ENCODE measurements at places on chromosomes 13 and 19.
A peak's percentile ranks its signal among the peaks of the same experiment; 100 is the strongest.

DNA sequence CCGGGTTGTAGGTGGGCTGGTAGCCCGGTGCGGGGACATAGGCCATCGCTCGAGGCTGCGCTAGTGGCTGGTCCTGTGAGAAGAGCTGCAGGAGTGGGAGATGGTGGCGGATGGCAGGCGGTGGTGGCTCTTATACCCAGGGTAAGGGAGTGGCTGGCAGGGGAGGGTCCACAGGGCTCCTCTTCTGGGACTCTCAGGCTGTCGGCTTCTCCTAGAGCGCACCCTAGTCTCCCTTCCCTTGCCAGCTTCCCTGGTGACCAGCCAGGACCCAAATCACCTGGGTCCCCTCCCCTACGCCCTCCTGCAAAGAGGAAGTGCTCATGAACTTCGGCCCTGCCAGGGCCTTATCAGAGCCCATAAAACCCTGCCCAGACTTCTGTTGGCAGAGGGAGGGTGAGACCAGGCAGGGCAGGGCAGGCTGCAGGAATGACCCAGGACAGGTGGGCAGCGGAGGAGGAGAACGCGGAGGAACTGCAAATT, at the start of gene LGALS4:
Gene LGALS4, minus strand, starts transcription at position 105 of the 480 bp plus-strand sequence. Its CDS starts 59 bp downstream, at position 46.
- no peak for DNase-seq

DNA sequence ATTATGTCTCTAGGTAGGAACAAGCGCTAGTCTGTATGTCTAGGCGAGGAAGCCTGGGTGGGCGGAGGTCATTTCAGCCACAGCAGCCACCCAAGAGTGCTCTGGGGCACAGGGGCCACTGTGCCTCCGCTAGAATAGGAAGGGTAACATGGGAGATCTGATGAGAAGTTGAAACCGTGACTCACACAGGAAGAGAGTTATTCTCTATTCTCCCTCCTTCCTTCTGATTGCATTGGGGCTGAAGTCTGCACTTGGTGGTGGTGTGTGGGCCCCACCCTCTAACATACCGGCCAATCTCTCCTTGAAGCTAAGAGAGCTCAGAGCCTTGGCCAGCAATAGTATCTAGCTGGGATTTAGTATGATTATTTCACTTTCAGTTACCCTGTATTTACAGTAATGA, 20.3 kb upstream of the GGACT start:
- peak; percentile 60 for DNase-seq

DNA sequence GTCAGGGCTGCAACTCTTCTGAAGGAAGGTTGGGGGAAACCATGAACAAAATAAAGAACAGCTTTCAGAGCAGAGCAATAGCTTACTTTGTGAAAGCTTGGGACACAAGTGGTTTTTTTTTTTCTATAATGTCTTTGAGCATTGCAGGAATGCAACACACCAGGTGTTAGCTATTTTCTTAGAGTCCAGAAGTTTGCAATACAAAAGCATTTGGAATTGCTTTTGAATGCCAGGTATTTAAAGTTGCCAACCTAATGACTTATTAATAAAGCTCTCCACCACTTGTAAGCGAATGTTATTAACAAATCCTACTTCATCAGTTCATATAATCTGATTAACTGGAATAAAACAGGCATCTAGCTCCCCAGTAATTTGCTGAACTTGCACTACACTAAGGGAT, 172.6 kb downstream of the NUFIP1 start:
- DNase-seq = no peak

GRCh38 chr13:24184265-24184841, 23.8 kb downstream of the SPATA13 start:
- DNase-seq = no peak

GRCh38 chr13:33251131-33251661, 34.4 kb downstream of the STARD13 start:
- DNase-seq = no peak

DNA sequence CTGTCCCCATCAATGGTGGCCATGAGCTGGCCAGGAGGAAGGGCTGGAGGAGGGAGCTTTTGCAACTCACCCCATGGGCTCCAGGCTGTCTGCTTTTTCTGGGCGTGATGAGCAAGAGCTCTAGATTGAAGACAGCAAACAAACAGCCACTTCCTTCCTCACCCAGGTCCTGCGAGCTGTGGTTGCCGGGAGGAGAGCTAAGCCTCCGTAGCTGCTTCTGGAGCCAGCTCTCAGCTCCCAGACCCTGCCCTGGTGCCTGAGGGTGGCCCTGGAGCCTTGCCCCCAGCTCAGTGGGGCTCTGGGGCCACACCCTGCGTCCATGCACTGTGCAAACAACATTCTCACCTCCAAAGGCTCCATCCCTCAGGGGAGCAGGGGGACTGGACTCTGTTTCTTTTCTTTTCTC, 6.2 kb downstream of the MYO1F start:
- no peak for DNase-seq

DNA sequence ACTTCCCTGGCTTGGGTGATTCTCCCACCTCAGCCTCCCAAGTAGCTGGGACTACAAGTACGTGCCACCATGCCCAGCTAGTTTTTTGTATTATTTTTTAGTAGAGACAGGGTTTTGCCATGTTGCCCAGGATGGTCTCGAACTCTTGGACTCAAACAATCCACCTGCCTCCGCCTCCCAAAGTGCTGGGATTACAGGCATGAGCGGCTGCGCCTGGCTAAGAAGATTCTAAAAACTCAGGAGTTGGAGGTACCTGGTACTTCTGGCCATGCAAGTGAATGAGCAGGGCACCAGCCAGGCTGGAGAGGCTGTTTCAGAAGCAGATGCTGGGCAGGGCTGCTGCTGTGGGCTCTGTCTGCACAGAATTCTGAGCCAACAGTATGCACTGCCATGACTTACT, 6.1 kb downstream of the MZF1 start:
- DNase-seq = no peak

- DNase-seq = no peak
These were observed 76.6 kb downstream of the SLC15A1 start for GRCh38 chr13:98675837-98676236.

- DNase-seq = no peak
These were observed 458.7 kb downstream of the ZNF536 start for GRCh38 chr19:30830875-30831274.

GRCh38 chr19:53960886-53961285, 1.9 kb upstream of the CACNG8 start:
- no peak for DNase-seq

DNA sequence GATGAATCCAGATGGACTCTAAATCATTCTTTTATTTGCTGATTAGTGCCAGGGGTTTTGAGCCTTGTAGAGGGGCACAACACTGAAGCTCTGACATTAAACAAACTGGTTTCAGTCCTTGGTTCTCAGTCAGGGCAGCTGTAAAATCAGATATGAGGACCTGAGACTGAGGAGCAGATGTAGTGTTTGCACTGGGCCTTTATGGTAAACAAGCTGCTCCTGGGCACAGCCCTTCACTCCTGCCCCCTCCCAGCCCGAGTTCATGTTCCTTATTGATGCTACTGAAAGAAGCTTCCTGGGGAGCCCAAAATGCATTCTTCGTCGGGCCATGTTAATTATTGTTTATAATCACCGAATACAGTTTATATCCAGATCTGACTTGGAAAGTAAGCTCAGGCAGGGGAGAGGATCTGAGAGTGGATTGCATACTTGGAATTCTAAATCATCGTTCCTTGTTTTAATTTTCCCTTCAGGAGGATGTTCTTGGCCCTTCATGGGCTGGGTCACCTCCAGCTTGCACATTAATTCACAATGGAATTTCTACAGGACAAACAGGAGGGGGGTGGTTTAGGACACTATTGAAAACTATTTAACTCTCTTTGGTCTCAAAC, 213.5 kb downstream of the FGF9 start:
- no peak for DNase-seq

GRCh38 chr19:46603195-46603637, 2.1 kb downstream of the CALM3 start:
- DNase-seq = no peak

DNA sequence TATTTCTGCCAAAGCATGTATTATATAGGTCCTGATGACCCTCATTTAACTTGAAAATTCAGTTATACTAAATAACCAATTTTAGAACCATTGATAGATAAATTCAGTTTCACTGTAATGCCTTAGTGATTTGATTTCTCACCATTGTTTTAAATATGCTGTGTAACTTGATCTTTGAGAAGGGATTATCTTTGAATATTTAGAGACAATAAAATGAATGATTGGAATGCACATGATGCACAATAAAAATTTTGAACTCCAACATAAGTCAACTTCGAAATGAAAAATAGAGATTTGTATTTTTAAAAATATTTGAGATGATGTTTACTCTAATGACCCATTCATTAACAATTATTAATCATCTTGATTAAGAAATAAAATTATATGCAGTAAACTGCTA, 654.5 kb downstream of the OLFM4 start:
- no peak for DNase-seq

DNA sequence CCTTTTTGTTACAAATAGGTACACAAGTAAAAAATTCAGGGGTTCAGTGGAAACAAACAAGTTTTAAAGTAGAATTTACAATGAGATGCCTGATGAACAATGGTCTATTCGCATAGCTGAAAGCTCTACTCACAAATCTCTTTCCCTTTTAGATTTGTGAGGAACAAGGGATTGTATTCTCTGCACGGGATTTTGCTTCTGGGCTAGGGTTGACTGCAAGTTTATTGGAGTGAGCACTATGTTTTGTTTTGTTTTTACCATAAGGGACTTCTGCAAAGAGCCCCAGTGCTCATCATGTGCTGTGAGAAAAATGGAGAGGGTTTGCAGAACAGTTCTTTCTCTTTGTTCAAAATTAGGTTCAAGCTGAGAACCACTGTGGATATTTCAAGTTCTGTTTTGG, 160.5 kb downstream of the DLEU7 start:
- DNase-seq = no peak

GRCh38 chr19:10516671-10517286, 468 bp downstream of the S1PR5 start:
- no peak for DNase-seq

- DNase-seq = no peak
These were observed 58.1 kb upstream of the UBL3 start for GRCh38 chr13:29908416-29909080.

DNA sequence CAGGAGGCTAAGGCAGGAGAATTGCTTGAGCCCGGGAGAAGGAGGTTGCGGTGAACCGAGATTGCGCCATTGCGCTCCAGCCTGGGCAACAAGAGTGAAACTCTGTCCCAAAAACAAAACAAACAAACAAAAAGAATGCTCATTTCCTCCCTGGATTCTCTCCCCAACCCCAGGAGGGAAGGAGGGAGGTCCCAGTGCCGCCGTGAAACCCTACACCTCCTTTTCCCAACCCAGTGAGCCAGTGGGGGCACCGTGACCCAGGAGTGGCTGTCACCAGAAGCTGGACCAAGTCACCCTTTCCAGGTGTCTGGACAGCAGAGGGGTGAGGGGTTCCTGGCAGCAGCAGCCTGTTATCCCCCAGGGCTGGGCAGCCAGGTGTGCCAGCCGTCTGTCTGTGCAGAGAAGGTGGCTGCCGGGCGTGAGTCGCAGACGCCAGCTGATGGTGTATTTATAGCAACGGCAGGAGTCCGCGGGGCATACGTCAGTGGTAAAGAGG, 23.5 kb downstream of the NFIC start:
- no peak for DNase-seq

DNA sequence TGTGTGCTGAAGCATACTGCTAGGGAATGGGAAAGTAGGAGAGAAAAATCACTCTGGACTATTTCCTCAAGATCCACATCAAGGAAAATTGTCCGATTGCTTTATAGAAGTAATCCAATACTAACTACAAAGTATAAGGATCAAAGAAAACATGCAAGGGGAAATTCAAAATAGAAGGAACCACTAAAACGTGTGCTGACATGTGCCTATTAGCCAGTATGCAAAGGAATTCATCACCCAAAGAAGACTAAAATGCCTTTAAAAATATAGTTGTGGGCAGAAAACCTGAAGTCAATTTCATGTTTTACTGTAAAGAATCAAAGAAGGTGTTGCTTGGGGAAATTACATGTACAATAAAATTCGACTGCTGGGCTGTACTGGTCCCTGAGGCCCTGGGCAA, 14.3 kb downstream of the DLEU7 start:
- DNase-seq = no peak

DNA sequence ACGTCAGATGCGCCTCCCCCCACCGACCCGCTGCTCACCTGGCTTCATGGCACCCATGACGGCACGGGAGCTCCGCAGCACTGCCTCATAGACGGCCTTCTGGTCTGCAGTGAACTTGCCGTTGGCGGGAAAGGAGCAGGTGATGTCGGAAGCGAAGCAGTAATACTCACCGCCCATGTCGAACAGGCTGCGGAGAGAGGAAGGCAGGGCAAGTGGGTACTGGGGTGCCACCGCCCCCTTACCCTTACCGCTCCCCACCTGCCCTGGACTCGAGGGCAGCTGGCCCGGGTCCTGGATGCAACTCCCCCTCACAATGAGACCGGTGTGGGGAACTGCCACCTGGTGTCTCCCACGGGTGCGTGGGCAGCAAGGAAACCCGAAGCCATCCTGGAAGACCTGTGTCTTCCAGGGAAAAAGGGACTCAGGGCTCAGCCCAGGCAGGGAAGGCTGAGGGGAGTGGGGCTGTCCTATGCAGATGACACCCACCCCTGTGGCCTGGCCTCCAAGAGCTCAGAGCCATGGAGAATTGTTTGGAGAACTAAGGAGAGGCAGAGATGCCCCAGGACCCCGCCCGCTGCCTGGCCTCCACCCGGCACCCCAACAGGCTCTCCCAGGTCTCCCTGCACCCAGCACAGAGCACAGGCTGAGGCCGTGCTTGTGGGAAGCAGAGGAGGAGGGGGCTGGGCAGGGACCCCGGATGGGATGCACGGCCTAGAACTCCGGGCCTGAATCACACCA, 28.3 kb downstream of the CEBPG start:
- no peak for DNase-seq

GRCh38 chr13:95279016-95279415, 22.2 kb downstream of the ABCC4 start:
- no peak for DNase-seq

DNA sequence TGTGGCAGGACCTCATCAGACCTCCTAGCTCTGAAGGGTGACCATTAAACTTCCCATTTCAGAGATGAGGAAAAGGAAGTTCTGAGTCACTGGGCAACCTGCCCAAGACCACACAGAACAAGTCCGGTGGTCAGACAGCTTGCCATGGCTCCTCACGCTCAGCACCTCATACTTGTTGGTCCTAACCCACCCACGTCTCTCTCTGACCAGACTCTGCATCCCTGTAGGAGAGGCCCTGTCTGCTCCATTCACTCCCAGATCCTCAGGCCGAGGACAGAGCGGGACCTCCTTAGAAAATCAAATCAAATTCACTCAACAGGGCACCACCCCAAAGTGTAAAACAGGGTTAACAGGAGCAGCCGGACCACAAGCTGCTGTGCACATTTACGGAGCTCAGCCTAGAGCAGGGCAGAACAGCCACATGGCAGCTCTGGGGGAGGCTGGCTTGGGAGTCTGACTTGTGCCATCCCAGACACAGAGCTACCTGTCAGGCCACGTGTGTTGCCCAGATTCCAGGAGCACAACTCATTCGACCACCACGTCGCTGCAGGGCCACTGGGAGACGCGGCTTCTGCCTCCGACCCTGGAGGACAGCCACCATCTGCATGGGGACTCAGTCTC, 1.7 kb downstream of the MIER2 start:
- no peak for DNase-seq
